ENCODE measurements at places on chromosomes 1 and 21.

DNA sequence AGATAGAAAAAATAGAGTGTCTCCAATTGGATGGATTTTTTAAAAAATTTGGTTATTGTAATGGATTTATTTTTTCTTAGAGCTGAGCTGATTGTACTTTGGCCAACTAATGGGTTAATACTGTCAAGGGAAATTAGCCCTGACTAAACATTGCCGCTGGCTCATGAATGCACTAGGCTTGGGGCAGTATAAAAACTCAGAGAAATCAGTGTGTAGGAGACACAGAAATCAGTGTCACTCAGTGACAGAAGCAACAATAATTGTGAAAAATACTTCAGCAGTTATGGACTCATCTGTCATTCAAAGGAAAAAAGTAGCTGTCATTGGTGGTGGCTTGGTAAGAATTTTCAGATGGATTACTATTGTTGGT is at the start of gene KMO:
Gene KMO (plus strand): TSS at position 217 of the 370 bp plus-strand sequence. CDS start 67 bp downstream, at position 284.
- DNase-seq, result no peak

DNA sequence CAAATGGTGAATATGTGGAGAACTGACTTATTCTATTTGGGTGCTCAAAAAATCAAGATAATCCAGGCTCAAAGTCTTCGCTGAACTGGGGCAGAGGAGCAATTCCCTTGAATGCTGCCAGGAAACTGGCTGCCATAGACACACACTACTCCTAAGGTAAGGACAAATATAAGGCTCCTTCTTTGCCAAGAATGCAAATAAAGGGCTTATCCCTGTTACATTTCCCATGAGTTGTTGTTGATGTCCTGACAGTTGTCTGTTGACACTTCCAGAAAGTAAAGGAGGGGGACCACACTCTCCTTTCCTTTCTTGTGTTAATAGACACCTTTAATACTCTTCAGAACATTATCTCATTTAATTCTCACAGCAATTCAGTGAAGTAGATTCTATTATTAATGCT is 212.2 kb upstream of the PTBP2 start:
- DNase-seq, result no peak

DNA sequence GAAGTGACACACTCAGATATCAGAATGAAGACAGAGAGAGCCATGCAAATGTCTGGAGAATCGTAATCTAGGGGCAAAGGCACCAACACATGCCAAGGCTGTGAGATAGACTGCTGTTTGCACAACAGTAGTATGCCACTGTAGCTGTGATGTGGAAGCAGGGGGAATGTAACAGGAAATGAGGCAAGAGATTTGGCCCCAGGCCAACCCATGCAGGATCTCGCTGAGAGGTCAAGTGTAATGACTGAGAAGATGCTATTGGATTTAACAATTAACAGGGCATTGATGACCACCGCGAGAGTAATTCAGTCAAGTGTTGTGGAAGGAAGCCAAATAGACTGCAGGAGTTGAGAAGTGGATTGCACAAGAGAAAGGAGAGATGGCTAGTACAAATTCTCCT is 107.3 kb upstream of the ST6GALNAC5 start:
- DNase-seq, result peak; percentile 33

- DNase-seq, result no peak
Measured at GRCh38 chr1:32622806-32623681, 27.3 kb downstream of the ZBTB8OS start.

- DNase-seq, result peak; percentile 87
Measured at GRCh38 chr1:173190101-173190936, 16.8 kb downstream of the TNFSF4 start.

DNA sequence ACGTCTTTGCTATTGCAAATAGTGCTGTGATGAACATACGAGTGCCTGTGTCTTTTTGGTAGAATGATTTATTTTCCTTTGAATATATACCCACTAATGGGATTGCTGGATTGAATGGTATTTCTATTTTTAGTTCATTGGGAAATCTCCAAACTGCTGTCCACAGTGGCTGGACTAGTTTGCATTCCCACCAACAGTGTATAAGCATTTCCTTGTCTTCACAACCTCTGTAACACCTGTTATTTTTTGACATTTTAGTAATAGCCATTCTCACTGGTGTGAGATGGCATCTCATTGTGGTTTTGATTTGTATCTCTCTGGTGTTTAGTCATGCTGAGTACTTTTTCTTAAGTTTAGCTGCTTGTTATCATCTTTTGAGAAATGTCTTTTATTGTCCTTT is 215.0 kb downstream of the FMN2 start:
- no peak for DNase-seq
